GM04504 (cell line): ENCODE measurements at places on chromosomes 3 and 15.
A peak's percentile ranks its signal among the peaks of the same experiment; 100 is the strongest.

DNA sequence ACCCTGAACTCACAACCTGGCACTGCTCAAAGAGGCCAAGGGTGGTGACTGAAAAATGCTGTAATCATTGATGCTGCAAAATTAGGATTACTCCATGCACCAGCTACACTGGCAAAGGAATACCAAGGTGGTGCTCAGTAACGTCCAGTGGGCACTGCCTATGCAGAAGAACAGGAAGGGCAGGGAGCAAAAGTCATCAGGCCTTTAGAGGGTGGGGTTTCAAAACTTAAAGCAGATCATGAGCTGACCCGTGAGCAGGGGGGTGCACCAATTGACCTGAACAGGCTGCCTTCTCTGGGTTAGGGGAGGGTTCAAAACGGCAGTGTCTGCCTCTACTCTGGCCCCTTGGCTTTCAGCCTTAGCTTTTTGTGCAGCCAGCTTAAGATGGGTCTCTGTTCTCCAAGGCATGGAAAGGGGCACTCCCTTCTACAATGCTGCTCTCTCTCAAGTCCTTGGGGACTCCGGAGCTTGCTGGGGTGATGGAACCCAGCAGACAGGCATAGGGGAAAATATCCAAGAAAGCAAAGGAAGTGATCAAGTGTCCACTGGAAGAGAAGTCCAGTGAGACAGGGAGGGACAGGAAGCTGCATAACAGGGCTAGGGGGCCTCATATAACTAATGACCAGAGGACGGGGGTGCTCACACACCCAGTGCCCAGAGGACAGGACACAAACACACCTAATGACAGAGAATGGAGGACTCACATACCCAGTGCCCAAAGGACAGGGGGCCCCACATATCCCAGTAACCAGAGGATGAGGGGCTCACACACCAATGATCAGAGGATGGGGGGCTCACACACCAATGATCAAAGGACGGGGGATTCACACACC lies 11.4 kb downstream of the RAB6B start:
- no peak for DNase-seq

- DNase-seq, result no peak
Measured at GRCh38 chr3:151232991-151233390, 30.0 kb upstream of the GPR171 start.

DNA sequence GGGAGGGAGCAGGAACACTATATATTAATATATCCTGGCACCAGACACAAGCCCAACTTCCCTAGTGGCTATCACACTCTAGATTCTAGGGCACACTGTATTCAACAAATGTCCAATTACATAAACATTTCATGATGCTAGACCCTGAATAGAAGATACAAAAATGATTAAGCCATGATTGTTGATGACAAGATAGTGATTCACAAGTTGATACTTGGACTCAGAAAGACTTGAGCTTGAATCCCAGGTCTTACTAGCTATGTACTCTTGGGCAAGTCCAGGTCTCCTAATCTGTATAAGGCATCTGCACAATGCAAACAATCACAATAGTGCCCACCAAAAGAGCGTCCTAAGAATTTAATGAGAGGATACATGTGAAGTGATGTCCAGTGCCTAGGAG lies 10.0 kb upstream of the SNTN start:
- DNase-seq, result no peak

DNA sequence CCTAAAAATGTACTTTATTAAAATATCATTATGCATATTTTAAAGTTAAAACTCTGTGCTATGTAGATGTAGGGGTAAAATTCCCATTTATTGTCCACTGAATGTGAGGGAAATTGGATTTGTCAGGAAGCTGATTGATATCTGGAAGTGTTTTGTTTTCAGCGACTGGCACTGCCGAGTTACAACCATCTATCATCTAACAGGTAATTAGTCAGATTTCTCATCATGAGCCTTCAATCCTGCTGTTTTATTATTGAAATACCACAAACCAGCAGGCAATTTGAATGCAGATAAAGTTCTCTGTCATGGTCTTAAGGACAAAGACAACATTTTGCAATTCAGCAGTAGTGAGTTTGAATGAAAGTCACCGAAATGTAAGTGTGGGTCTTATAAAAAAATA lies 40.5 kb downstream of the ZIC1 start:
- DNase-seq, result no peak

DNA sequence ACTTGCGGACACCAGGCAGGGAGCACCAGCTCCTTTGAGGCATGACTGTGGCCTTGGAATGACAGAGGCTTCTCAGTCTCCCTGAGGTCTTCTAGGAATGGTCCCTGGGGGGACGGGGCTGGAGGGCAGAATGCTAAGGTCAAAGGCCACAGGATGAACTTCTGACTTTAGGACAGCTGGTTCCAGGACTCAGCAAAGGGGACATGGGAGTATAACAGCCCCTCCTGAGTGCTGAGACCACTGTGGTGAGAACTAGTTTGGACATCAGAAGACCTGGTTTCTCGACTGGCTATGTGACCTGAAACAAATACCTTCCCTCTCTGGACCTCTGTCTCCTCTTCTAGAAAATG lies 17.8 kb downstream of the ITGA11 start:
- no peak for DNase-seq

- DNase-seq, result no peak
Measured at GRCh38 chr3:33041909-33042308, 55.0 kb downstream of the GLB1 start.

- DNase-seq, result peak; percentile 35
Measured at GRCh38 chr3:25604107-25604805, 60.5 kb downstream of the TOP2B start.

DNA sequence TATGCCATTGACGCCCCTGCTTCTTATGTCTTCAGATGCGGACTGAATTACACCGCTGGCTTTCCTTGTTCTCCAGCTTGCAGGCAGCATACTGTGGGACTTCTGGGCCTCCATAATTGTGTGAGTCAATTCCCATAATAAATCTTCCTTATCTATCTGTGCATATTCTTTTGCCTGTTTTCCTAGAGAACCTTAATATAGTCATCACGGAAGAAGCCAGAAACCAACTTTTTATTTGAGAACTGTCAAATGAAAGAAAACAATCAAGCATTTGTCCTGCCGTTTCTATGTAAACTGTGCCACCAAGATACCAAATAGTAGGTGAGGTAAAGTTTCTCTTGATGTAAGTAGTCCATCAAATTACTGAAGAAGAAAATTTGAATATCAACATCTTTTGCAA lies 51.8 kb upstream of the B3GALNT1 start:
- no peak for DNase-seq

- DNase-seq, result no peak
Measured at GRCh38 chr3:168002786-168003368, 92.8 kb downstream of the GOLIM4 start.
